ENCODE measurements at places on chromosomes 1 and 21. TPM values are rescaled to one million over a fixed set of nuclear protein-coding genes. Genes with fewer than 3 reads are reported as not detected.

DNA sequence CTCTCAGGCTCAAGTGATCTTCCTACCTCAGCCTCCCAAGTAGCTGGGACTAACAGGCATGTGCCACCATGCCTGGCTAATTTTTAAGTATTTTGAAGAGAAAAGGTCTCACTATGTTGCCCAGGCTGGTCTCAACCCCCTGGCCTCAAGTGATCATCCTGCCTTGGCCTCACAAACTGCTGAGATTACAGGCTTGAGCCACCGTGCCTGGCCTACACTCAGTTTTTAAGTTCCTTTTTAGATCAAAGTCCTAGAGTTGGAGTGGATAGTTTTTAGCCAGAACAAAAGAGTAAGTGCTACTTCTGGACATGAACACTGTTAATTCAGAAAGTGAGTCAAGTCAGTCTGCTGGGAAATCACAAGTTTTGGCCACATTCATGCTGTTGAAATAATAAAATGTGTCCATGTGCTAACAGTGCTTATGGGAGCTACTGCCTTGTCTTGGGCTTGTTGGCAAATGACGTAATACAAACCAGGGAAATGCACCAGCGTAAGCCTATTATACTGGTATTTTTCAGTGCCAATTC, 84.2 kb downstream of the NDUFS5 start:
- no peaks in the 10 kb centered on the region for H3K27me3 ChIP-seq
- H3K36me3 ChIP-seq: no peaks in the 10 kb centered on the region
- H3K27ac ChIP-seq: no peak overlapping the region

The TRNP1 gene
- total RNA-seq: 2.3 TPM

DNA sequence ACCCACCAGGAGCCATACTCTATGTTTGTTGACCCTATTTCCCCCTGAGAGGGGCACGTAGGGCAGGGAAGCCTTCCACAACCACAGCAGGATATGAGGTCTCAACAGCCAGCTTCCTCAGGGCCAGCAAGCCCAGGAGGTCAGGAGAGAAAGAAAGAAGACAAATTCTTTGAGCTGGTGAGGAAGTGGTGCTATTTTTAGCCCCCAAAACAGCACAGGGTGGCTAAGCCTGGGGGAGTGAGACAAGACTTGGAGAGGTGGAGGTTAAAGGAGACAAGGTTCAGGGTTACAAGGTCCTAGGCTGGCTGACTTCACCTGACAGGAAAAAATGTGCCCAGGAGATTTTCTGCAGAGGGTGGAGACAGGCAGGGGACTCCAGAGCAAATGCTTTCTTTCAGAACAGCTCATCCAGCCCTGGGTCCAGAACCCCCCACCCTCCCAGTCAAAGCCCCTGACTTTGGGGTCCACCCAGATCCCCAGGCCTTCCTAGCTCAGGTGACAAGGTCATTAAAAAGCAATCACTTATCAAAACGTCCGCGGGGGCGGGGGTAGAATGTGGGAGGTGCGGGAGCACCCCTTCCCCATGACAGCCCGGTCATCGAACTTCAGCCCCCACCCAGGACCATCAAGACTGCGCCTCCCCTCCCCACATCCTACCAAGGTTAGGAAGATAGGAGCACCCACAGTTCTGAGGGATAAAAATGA, 1.3 kb downstream of the SV2A start:
- peaks cover 29% of the 10 kb centered on the region for H3K27me3 ChIP-seq
- no peak overlapping the region for H3K27ac ChIP-seq
- H3K4me1 ChIP-seq: peaks cover 23% of the 10 kb centered on the region
- H3K36me3 ChIP-seq: no peaks in the 10 kb centered on the region
- no peak overlapping the region for H3K4me3 ChIP-seq

DNA sequence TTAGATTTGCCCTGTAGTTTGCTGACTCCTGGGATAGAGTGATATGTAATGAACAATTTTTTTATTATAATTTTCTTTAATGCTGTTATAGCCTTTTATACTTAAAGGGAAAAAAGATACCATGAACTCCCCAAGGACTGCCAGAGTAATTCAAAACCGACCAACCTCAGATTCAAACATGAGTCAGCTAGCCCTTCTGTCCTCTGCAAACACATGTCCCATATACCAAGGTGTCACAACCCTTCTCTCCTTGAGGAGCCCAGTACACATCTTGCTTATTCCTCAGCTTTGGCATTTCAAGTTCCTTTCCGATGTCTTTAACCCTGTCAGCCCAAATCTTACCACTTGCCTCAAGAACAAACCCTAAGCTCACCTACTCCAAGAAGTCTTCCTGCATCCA, 184.9 kb downstream of the KCNH1 start:
- H3K27me3 ChIP-seq: no peaks in the 10 kb centered on the region
- no peak for DNase-seq
- H3K36me3 ChIP-seq: no peaks in the 10 kb centered on the region
- no peak overlapping the region for H3K27ac ChIP-seq
- H3K4me3 ChIP-seq: no peak overlapping the region

The NUDT17 gene
- total RNA-seq: 7.1 TPM

The CENPF gene
- 2.9 TPM for total RNA-seq

- H3K36me3 ChIP-seq: no peaks in the 10 kb centered on the region
- peaks cover 16% of the 10 kb centered on the region for H3K4me1 ChIP-seq
- DNase-seq: no peak
- H3K4me3 ChIP-seq: peak within 1 kb of the TSS; percentile 64
- H3K27me3 ChIP-seq: peaks cover 25% of the 10 kb centered on the region
- no peak within 1 kb of the TSS for H3K27ac ChIP-seq
Observed at GRCh38 chr1:109740615-109741373, at the start of gene GSTM3. TSS of gene GSTM3 (minus strand) at chr1:109741038. CDS start at chr1:109740287, 751 bp downstream.

- H3K4me1 ChIP-seq: no peaks in the 10 kb centered on the region
- no peaks in the 10 kb centered on the region for H3K27me3 ChIP-seq
- no peaks in the 10 kb centered on the region for H3K36me3 ChIP-seq
Observed at GRCh38 chr1:207040181-207040533, 7.6 kb upstream of the C1orf116 start.

DNA sequence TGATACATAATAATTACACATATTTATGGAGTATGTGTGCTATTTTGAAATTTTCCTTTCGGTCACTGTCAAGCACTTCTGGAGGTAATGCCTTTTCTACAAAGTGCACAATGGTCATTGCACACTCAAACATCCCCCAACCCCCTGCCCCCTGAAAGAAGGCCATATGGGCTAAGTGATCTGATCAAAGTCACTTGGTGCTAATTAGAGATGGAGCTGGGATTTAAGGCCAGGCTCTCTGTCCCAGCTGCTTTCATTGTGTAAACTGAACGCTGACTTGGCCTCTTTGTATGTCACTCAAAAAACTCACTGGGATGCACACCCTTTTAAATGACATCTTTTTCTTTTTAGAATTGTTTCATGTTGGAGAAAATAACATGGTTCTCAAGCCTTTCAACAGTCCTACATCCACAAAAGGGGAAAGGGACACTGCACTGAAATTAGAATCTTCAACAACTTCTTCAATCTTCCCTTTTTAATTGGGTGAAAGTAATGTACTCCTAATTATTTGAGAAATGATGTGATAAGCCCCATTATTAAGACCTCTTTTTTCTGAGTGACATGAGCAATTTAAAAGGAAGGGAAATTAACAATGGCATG, 149.2 kb downstream of the ST6GALNAC5 start:
- no peak for DNase-seq
- H3K36me3 ChIP-seq: no peaks in the 10 kb centered on the region
- no peak overlapping the region for H3K4me3 ChIP-seq
- no peaks in the 10 kb centered on the region for H3K27me3 ChIP-seq

DNA sequence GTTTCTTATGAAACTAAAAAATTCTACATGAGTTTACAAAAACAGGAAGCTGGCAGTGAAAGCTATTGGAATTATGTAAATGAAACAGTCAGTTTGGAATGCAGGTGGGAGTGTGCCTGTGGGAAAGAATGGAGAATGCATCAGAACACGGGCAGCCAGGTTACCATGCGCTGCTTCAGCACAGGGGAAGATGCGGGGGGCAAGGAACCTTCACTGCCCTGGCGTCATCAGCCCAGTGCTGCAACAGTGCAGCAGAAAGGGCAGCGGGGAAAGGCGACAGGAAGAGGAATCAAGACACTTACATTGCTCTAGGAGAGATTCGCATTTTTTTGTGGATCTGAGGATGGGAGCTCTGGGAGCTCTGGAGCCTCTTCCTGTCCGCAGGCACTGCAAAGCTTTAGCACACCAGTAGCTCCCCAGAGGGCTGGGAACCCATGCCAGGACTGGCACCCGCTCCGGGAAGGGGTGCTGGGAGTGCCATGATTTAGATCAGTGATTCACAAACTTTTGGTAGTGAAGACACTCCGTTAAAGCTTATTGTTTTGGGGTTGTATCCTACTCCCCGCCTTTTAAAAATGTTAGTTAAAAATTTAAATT, 64.1 kb upstream of the WDR26 start:
- H3K36me3 ChIP-seq: no peaks in the 10 kb centered on the region
- no peak for DNase-seq
- no peak overlapping the region for H3K4me3 ChIP-seq

DNA sequence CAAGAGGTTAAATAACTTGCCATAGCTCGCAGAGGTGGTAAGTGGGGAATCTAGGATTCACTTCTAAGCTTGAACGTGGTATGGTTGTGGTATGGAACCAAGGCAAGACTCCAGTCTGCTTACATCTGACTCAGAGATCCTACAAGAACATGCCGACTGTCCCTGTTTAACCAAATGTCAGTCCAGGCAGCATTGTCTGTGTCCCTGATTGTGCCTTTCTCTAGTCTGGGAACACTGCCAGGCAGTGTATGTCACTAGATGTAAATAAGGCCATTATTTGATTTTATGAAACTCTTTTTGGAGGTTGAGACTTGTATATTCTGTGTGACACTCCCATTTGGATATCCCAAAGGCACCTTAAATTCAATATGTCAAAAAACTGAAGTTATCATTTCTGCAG, 96.0 kb downstream of the NOS1AP start:
- H3K36me3 ChIP-seq: no peaks in the 10 kb centered on the region
- H3K27ac ChIP-seq: no peak overlapping the region
- H3K4me1 ChIP-seq: no peaks in the 10 kb centered on the region
- DNase-seq: no peak
- no peak overlapping the region for H3K4me3 ChIP-seq
- H3K27me3 ChIP-seq: no peaks in the 10 kb centered on the region

- peak; percentile 40 for DNase-seq
- no peaks in the 10 kb centered on the region for H3K27me3 ChIP-seq
- no peak overlapping the region for H3K4me3 ChIP-seq
- H3K27ac ChIP-seq: no peak overlapping the region
- no peaks in the 10 kb centered on the region for H3K4me1 ChIP-seq
Observed at GRCh38 chr1:157363660-157364140, 188.6 kb downstream of the FCRL5 start.

GRCh38 chr1:54610048-54610447, 13.3 kb downstream of the FAM151A start:
- H3K4me3 ChIP-seq: no peak overlapping the region
- no peaks in the 10 kb centered on the region for H3K27me3 ChIP-seq
- no peaks in the 10 kb centered on the region for H3K4me1 ChIP-seq
- no peaks in the 10 kb centered on the region for H3K36me3 ChIP-seq
- DNase-seq: no peak

The SHISAL2A gene
- total RNA-seq: 91.0 TPM

DNA sequence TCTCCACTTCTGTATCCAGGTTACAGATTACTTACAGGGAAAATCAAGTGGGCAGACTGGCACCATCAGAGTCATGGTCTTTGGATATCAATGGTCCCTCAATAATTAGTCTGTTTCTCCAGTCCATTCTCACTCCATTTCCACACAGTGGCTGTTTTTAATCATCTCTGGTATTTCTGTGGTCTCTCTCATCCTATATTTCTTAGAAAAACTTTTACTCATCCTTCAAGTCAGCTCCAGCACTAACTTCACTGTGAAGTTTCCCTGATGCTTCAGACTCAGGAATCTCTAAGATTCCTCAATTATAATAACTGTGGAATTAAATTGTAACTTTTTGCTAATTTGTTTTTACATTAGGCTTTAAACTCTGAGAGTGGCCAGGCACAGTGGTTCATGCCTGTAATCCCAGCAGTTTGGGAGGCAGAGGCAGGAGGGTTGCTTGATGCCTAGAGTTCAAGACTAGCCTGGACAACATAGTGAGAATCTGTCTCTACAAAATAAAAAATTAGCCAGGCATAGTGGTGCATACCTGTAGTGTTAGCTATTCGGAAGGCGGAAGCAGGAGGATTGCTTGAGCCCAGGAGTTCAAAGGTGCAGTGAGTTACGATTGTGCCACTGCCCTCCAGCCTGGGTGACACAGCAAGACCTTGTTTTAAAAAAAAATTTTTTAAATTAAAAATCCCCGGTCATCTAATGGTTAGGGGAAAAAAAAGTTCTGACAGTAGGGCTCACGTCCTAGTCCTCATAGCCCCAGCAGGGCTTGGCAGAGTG, 10.6 kb downstream of the CD160 start:
- H3K4me3 ChIP-seq: no peak overlapping the region
- no peak for DNase-seq
- no peak overlapping the region for H3K27ac ChIP-seq

The ACTN2 gene
- not detected for total RNA-seq

The NPL gene
- total RNA-seq: 3.4 TPM

The ECM1 gene
- 1.9 TPM for total RNA-seq

GRCh38 chr21:29318354-29318753, 19.6 kb downstream of the BACH1 start:
- no peaks in the 10 kb centered on the region for H3K27me3 ChIP-seq
- no peak overlapping the region for H3K4me3 ChIP-seq
- DNase-seq: no peak
- peaks cover 14% of the 10 kb centered on the region for H3K4me1 ChIP-seq

DNA sequence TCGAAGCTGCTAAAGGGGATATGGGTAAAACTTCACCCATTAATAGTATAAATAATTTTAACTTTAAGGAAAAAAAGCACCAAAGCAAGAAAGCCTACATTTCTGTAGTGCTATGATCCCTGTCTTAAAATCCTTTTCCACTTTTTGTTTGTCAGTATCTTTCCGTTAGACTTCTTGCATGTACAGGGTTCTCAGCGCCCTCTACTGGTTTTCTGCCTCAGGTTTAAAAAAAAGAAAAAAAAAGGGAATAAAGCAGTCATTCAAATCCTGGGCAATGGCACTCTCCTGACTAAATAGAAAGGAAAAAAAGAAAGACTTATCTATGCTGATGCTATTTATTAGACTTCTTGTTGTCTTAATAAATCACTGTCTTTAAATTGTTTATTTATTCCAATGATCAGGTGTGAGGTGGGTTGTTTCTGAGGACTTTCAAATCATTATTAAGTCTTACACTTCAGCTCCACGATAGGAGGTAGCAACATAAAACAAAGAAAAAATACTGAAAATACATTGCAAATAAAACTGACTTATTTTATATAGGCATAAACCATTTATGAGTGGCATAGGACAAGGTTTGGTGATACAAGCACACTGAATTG, 475.4 kb upstream of the NR5A2 start:
- DNase-seq: peak; percentile 73
- H3K4me3 ChIP-seq: no peak overlapping the region
- no peaks in the 10 kb centered on the region for H3K27me3 ChIP-seq
- H3K27ac ChIP-seq: no peak overlapping the region

GRCh38 chr1:145720556-145720877, 1.2 kb downstream of the CD160 start:
- H3K4me1 ChIP-seq: peaks cover 10% of the 10 kb centered on the region
- DNase-seq: no peak
- H3K36me3 ChIP-seq: no peaks in the 10 kb centered on the region
- no peak overlapping the region for H3K27ac ChIP-seq
- no peaks in the 10 kb centered on the region for H3K27me3 ChIP-seq
- no peak overlapping the region for H3K4me3 ChIP-seq
